ENCODE measurements at places on chromosomes 11 and 22.
A peak's percentile ranks its signal among the peaks of the same experiment; 100 is the strongest.

DNA sequence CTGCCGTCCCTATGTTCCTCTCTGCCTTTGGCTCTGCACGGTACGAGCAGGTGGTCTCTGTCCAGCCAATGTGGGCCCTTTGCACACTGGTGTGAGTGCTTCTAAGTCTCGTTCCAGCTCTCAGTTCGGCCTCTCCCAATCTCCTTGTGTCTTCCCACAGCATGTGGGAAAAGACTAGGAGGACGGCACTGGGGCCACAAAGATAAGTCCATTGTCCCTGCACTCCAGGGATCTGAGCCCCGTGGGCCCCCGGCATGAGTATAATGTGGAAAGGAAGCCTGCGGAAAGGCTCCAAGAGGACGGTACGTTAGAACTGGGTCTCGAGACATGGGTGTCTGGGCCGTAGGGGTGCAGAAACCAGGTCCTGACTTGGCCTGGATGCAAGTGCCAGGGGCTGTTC, 16.4 kb downstream of the MYEOV start:
- no peak for DNase-seq

DNA sequence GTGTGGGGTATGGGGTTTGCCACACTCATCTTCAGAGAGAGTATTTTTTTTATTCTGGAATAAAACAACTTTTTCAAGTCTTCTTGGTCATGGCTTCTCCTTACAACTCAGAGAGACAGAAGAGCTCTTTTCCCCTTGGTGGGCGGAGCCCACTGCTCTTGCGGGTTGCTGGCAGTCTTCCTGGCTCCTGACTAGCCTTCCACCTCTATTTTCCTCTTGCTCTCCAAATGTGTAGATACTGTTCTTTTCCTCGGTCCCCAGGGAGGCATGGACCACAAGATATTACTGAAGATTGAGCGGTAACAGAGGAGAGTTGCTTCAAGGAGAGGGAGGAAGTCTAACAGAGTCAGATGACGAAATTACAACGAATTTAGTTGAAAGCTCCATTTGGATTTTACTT, 210.6 kb downstream of the NTM start:
- DNase-seq: no peak

DNA sequence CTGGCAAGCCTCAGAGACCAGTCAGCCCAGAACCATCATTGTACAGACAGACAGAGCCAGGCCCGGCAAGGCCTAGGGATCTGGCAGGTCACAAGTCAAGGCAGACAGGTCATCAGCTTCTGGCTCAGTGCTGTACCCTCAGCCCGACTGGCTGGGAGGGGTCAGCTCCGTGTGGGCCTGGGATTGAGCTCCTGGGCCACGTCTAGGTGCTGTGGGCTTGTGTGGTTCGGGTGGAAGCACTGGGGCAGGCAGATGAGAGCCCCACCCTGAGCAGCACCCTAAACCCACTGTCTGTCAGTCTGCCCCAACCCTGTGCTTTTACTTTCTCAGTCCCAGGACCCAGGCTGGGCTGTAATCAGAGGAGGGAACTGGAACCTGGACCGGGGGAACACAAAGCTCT, 26.9 kb upstream of the P2RY2 start:
- no peak for DNase-seq

DNA sequence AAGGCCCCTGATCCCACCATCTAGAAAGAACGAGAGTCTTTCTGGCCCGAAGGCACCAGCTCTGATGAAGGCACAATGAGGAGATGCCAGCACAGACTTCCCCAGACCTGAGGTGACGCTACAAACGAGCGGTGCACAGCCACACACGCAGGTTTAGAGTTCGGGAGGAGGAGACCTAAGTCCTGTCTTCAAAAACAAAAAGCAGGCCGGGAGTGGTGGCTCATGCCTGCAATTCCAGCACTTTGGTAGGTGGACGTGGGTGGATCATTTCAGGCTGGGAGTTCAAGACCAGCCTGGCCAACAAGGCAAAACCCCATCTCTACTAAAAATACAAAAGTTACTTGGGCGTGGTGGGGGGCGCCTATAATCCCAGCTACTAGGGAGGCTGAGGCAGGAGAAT, 9.5 kb downstream of the LTO1 start:
- no peak for DNase-seq

- no peak for DNase-seq
Measured at GRCh38 chr11:83801799-83802198, 515.6 kb upstream of the CCDC90B start.

DNA sequence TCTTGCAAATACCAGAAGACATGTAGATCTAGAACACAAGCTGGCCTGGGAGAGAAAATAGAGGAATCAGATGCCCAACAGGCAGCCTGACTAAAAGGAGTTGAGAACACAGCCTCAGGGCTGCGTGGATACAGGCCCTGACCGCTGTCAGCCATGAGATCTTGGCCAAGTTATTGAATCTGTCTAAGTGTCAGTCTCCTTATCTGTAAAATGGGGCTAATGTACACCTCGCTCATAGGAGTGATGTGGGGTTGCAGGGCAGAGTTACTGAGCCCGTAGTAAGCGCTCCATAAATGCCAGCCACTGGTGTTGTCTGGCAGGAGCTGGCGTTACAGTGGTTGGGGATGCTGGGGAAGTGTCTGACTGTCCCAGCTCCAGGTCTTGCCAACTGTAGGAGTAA, 38.4 kb upstream of the TPBGL start:
- no peak for DNase-seq

DNA sequence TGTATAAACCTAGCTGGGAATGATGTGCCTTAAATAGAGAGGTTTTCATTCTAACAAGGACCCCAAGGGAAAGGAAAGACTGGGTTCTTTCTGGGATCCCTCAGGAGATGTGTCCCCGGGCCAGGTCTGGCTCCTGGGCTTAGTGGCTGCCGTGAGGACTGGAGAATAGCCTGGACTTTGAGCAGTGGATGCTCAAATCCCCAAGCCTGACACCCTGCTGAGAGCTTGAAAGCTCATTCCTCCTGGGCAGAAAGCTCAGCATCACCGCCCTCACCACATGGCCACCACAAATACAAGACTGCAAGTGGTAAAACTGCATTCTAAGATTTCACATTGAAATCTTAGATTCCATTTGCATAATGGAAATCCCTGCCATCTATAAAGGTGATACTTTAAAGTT, 79.4 kb upstream of the NARS2 start:
- DNase-seq: no peak

- DNase-seq: no peak
Measured at GRCh38 chr11:9775398-9775779, 111.5 kb downstream of the SWAP70 start.

DNA sequence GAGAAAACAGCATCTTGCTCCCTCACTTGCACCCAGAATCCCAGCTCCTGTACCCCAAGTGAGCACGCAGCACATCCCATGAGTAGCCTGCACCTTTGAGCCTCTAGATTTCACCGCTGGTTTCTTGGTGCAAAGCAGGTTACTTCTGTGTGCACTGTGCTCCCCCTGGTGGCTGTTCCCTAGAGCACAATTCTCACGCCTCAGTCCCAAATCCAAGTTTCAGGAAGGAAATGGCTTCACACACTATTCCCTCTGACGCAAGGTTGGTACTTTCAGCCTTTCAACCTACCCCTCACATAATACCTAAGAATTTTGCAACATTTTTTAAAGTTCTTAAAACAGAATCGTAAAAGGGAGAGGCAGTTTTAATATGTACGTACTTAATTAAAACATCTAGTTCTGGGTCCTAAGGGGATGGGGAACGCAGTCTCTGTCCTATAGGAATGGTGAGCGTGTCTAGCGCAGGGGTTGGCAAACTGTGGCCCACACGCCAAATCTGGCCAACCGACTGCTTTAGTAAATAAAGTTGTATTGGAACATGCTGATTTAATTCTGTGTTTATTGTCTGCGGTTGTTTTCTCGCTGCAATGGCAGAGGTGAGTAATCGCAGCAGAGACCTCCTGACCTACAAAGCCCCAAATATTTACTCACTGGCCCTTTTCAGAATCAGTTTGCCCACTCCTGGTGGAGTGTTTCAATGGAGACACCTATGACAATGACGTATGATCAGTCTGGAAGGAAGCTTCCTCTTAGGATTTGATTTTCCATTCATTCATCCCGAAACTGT, 27.5 kb downstream of the DHCR7 start:
- DNase-seq: no peak

- DNase-seq: no peak
Measured at GRCh38 chr11:19552656-19553260, 159.9 kb upstream of the NAV2 start.

DNA sequence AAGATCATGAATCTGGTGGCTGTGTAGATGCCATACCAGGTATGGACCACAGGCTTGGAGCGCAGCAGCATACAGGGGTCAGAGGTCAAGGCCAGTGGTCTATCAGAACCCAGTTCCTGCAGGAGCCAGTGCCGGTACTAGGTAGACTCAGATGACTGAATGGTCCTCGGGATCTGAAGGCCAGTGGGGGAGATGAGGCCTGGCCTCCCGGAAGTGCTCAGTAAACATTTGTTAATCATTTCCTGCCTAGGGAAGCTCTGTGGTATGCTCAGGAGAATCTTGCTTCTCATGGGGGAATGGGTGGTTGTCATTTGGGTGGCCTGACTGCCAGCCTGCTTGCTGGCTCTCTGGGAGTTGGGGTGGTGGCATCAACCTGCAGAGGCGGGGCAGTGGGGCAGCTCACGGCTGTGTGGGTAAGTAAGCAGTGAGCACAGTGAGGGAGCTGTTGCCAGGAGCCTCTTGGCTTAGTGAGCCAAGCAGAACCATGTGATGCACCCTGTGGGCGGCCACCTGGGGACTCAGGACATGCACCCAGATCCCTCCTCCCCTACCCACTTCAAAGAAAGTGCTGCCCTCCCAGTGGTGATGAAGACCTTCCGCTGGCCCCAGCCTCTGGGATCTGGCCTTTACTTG, 33.0 kb downstream of the PTPRJ start:
- peak; percentile 55 for DNase-seq

- DNase-seq: no peak
Measured at GRCh38 chr22:18091916-18092526, 14.2 kb downstream of the PEX26 start.

DNA sequence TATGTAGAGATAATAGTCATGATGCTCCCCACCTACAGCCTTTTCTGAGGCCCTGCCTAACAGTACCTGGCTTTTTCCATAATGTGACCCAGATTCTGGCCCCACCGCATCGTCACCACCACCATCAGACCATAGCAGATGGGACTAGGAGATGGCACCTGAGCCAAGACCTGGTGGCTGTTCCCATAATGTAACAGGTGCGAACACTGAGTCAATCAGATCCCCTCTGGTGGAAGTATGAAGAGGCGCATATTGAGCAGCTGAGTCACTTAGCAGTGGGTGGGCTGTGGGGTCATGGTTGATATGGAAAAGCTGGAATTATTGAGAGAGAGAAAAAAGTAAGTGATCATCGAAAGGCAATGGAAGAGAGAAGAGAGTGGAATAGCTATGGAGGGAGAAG, 578.0 kb upstream of the CADM1 start:
- no peak for DNase-seq

GRCh38 chr11:18046116-18046777, at the start of gene TPH1:
TSS of gene TPH1 (minus strand) at chr11:18046269. CDS start at chr11:18040762, 5,507 bp downstream.
- DNase-seq: no peak

GRCh38 chr11:17385492-17385891, 3.0 kb downstream of the KCNJ11 start:
- no peak for DNase-seq

DNA sequence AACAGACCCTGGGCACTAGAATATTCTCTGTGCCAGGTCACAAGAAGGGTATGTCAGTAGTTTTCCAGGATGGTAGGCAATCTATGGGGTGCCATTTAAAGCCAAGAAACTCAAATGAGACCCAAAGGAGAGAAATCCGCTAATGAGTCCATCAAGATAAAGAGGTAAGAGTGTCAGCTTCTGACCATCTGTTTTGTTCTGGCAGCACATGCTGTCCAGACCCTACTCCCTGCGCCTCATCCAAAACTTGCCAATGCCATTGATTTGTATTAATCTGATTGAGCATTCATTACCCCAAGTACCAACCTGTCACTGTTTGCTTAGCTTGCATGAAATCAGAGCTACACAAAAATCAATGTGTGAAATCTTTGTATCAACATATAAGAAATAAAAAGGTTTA, 229.0 kb downstream of the BLID start:
- DNase-seq: no peak

- no peak for DNase-seq
Measured at GRCh38 chr11:27234043-27234668, 128.9 kb downstream of the CCDC34 start.

GRCh38 chr11:43788421-43788820, 92.2 kb upstream of the ALKBH3 start:
- DNase-seq: no peak

DNA sequence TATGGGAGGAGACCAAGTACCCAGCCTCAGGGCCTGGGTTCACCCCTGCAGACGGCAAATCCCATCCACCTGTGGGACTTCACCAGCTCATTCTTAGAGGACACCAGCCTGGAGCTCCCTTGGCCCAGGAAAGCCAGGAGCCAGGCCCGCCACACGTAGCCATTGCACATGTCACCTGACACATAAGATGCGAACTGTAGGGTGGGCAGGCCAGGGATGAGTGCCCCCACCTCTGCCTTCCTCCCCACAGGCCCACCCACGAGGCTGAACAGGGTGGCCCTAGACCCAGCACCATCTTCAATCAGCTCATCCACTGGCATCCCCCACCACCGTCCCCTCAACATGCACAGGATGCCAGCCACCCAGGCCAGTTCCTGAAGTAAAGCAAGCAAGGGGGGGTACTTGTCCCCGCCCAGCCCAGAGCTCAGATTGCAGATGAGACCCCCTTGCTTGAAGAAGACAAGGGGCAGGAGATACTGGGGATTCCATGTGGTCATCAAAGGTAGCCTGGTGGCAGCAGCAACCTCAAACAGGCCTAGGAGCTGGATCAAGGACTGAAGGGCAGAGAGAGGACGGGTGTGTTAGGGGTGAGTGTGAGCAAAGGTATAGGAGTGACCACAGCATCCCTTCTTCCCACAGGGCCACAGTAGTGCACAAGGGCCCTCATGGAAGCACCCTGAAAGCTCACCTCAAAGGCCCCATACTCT, 45.6 kb downstream of the IGLL5 start:
- DNase-seq: no peak

- no peak for DNase-seq
Measured at GRCh38 chr11:128483211-128483788, 104.1 kb downstream of the ETS1 start.

GRCh38 chr11:66556086-66556485, 9.4 kb downstream of the ACTN3 start:
- no peak for DNase-seq

DNA sequence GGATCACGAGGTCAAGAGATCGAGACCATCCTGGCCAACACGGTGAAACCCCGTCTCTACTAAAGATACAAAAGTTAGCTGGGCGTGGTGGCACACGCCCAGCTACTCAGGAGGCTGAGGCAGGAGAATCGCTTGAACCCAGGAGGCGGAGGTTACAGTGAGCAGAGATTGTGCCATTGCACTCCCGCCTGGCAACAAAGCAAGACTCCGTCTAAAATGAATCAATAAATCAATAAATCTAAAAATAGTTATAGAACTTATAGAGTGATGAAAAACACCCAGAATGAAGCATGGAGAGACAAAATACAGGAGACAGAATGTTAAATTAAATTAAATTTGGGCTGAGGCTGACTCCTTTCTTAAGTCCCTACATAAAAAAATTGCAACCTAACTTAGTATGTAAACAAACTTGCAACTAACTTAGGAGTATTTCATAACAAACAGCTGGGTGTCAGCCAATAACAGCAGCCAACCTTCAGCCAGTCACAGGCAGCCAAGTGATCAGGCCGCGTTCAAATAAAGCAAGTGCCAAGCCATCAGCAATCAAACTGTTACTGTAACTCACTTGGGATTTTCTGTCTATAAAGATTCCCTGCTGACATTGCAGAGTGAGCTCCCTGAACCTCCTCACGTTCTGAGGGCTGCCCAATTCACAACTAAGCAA, 7.3 kb upstream of the TP53AIP1 start:
- no peak for DNase-seq

GRCh38 chr11:62547691-62548281, 1.2 kb upstream of the AHNAK start:
- DNase-seq: no peak

- no peak for DNase-seq
Measured at GRCh38 chr11:8040921-8041285, 40.1 kb upstream of the TUB start.
